ENCODE measurements at places on chromosomes 2 and 18. TPM values are rescaled to one million over a fixed set of nuclear protein-coding genes. Genes with fewer than 3 reads are reported as not detected.
A peak's percentile ranks its signal among the peaks of the same experiment; 100 is the strongest.

DNA sequence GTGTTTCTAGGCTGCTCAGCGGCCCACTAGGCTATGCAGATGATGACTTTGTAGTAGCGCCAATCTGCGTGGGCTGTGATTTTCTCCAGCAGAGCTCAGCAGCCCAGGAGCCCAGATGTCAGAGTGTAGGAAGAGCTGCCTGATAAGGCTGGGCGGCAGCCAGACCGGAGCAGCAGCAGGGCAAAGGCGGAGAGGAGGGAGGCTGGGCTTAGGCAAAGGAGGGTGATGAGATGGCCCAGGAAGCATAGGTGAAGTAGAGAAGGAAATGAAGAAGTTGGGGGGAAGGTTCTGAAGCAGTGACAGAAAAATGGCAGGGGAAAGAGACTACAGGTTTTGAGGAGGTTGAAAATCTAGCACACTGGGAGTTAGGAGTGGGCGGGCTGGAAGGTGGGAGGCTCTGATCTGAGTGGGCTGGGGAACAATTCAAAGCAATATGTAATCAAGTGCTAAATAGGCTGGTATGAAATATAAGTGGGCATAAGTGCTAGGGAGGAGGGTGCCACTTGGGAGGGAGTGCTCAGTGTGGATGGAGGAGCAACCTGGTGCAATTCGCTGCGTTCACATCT is 50.6 kb upstream of the STPG4 start:
- no peak for DNase-seq

DNA sequence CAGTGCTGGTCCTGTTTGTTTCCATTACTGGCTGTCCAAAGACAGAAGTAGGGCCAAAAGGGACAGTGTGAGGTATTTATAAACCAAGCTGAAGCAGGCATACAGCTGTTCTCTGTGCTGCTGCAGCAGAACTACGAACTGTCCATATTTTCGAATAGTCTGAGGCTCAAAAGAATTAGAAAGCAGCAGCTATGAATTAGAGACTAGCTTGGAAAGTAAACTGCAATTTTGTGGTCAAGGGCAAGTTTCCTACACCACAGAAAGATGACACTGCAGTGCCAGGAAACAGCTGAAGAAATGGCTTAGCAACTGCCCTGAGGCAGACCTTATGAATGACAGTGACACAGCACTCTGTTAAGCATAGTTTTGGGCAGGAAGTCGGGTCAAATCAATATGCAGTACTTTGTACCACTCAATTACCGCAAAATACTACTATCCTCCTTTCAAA is 125.3 kb downstream of the TMEM131 start:
- peak; percentile 90 for DNase-seq

- no peak for DNase-seq
Observed at GRCh38 chr2:38748943-38749804, 2.0 kb downstream of the SRSF7 start.

DNA sequence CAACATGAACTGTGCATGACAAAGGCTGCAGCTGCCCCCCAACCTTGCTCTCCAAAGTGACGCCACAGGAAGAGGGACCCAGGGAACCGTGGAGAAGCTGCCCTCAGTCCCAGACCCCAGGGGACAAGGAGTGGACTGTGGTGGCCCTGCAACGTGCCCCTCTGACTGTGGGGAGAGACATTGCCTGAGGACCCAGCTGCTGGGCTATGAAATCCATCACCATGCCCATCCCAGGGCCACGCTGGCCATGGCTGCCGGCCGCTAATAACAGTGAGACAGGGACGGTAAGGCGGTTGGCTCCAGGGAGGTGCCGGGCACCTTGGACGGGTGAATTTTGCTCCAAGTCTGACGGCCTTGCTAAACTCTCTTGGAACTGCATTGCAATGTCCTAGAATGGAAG is 211.3 kb upstream of the HDAC4 start:
- no peak for DNase-seq

The CTLA4 gene
- not detected for total RNA-seq

The TWSG1 gene
- total RNA-seq: 92.5 TPM

GRCh38 chr2:28449488-28450395 is 46.1 kb upstream of the PLB1 start:
- DNase-seq: peak; percentile 75

GRCh38 chr2:233989221-233989858 is 61.2 kb upstream of the SPP2 start:
- no peak for DNase-seq

DNA sequence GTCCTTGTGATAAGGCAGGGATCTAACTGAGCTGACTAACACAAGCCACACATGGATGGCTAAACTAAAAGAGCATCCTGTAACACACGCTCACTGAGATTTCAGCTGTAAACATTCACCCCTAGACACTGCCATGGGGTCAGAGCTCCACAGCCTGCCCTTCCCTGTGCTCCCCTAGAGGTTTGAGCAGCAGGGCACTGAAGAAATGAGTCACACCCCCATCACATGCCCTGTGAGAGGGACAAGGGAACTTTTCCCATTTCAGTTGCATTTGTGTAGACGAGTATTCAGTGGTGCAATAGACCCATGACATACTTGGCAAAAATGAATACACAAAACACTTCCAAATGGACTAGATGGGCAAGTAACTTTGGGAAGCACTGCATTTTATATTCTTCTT is 402.4 kb upstream of the LRRTM1 start:
- DNase-seq: no peak

DNA sequence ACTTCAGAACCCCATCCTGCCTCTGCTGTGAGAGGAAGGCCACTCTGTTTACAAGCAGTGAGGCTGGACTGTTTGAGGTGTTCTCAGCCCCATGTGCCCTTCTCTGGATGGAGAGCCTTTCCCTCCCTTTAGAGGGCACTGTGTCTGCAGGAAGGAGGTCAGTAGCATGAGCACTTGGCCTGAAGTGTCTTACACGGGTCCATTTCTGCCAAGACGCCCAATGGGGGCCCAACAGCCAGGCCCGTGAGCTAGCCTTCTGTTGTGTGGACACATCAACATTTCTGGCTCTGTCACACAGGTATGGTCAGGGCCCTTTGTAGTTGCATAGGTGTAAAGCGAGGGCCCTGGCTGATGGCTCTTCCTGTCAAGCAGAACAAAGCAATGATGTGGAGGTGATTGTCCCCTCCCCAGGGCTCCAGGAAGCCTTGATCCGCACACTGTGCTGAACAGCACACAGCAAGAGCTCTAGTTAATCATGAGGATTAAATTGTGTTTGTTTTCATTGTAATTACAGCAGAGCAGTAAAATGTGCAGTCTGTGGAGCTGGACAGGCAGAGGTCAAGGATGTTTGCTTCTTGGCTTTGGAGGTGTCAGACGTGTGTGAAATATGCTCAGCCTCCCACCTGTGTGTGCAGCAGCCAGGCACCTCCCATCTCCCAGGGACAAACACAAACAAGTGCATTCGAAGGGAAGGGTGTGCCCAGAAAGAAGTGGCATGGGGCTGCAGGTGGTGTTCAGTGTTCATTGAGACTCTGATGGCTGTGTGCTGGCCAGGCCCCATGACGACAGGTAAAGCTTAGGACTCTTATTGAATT is 132.1 kb downstream of the SH3RF3 start:
- DNase-seq: peak; percentile 27

GRCh38 chr2:120267348-120267747 is 14.7 kb downstream of the RALB start:
- no peak for DNase-seq

The PRSS56 gene
- not detected for total RNA-seq

- no peak for DNase-seq
Observed at GRCh38 chr18:79388043-79388442, 7.7 kb upstream of the NFATC1 start.

The TTC21B gene
- total RNA-seq: 24.2 TPM

- DNase-seq: no peak
Observed at GRCh38 chr2:169222665-169223064, 139.7 kb downstream of the LRP2 start.

DNA sequence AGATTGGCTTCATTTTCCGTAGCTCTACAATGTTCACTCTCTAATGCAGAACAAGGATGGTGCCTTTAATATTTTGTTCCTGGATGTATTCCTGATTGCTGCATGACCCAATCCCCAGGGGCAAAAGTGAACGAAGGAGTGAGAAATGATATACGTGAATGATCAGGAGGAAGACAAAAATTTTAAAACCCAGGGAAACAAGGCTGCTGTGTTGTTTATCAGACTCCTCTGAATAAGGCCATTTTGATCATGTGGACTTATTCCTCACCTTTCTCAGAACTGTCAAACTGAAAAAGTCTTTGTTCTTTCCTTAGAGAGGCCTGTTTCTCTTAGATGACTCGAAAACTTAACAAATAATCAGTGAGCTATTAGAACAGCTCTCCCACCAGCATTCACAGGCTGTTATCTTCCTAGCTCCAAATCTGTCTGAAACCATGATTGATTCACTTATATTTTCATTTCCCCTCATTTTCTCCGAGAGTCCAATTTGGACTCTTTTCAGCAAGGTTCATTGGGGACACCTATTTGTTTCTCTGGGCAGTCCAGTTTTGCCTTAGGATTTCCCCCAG is 29.5 kb upstream of the COX7A2L start:
- no peak for DNase-seq

The KCNE4 gene
- total RNA-seq: not detected

GRCh38 chr2:23926290-23926749 is 603 bp downstream of the ATAD2B start:
- DNase-seq: no peak

DNA sequence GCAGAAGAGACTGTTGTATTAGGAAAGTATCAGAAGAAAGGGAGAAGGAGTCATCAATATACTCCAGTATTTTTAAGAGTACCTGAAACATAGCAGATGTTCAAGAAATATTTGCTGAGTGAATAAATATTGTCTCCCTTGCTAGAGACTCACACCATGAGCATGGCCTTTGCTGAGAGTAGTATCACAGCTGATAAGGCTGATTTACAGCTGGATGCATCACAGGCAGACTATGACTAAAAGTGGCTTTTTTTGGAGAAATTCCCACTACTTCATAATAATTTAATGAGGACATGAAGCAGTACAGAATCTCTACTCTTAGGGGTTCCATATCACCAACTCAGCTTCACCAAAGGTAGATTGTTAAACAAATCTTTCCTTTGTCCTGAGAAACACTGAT is 373.3 kb downstream of the RBM43 start:
- DNase-seq: peak; percentile 80

DNA sequence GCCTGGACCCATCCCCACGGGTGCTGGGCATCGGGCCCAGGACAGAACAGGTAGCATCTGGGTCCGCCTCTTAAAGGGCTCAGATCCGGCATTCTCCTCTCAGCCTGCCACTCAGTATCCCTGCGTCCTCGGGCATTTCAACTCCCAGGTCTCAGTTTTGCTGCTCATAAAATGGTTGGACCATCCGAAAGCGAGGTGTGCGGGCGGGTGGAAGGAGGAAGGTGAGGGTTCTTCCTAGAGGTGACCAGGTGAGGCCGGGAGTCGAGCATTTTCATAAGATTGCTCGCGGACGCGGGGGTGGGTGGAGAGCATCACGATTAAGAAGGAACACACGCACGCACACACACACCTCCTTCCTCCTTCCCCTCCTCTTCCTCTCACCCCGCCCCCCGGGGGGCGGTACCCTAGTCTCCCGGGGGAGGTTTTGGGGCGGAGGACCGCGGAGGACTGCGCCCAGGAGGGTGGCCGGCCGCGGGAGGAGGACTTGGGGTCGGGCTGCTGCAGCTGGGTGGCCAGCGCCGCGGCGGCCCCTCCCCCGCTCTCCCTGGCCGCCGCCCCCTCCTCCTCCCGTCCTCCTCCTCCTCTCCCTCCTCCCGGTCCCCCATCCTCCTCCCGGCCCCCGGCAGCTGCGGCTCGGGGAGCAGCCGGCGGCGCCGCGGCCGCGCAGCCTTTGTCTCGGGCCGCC is 97.9 kb upstream of the GPR45 start:
- DNase-seq: peak; percentile 72

DNA sequence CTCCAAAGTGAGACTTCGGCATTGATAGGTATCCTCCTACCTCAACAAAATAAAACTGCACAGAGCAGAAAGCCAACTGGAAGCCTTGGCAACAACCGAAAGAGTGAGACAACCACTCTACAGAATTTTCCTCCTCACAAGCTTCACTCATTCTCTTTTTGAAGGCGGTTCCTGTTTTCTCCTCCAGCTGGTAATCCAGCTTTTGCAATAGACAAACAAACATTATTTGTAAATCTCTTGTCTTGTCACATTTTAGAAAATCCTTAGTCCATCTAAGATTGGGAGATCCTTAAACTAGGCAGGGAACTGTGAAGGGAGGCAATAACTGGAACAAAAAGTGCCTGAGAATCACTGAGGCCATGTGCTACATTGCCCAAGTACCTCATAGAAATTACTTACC is 332.4 kb downstream of the BCL11A start:
- DNase-seq: no peak

DNA sequence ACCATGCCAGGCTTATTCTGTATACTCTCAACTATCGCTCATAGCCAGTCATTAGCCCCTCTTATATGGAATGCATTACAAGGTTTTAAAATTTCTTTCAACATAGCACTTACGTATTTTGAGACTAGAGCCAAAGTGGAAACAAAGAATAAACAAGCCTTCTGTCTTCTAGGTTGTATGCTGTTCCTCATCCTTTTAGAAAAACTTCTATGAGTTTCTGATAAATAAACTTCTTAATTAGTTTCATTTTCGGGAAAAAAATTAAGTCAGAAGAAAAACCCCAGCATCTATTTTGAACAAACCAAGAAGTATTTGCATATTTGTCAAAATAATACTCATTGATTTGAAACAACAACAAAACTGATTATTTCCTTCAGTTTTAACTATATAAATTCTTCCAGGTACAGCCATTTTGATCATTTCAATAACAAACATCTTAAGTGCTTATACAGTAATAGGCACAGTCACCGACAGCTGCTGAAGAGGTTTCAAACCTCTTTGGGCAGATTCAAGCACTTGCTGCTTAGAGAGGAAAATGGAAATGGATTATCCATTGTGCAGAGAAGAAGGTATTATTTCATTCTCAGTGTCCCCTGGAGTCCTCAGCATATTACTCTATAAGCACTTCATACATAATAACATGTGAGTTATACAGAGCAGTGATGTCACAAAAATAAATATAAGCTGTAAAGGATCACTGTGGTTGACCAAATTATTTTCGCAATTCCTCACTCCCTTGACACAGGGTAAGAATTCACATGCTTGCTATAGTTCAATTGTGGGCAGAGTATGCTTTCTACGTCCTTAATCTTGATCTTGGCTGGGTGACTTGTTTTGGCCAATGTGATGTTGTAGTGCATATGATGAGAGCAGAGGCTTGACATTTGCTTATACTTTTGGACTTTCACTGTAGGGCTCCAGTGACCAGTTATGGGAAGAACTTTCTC is 833.8 kb downstream of the TRIB2 start:
- no peak for DNase-seq

- no peak for DNase-seq
Observed at GRCh38 chr18:74511823-74512222, 15.7 kb downstream of the CNDP2 start.

DNA sequence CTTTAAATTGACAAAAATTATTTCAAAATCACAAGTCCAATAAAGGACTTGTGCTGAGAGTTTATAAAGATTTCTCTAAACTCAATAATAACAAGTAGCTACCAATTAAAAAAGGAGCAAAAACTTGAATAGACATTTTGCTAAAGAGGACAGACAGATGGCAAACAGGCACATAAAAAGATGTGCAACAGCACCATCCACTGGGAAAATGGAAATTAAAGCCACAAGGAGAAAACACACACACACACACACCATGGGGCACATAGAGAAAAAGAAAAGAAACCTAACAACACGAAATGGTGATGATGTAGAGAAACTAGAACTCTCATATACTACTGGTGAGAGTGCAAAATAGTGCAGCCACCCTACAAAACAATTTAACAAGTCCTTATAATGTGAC is 12.6 kb upstream of the SLC9A4 start:
- DNase-seq: no peak

- no peak for DNase-seq
Observed at GRCh38 chr2:172859581-172860335, 124.1 kb downstream of the RAPGEF4 start.

The HS1BP3 gene
- total RNA-seq: 43.9 TPM

Data from A172 (cell line).